ENCODE measurements at places on chromosomes 16 and 17.

DNA sequence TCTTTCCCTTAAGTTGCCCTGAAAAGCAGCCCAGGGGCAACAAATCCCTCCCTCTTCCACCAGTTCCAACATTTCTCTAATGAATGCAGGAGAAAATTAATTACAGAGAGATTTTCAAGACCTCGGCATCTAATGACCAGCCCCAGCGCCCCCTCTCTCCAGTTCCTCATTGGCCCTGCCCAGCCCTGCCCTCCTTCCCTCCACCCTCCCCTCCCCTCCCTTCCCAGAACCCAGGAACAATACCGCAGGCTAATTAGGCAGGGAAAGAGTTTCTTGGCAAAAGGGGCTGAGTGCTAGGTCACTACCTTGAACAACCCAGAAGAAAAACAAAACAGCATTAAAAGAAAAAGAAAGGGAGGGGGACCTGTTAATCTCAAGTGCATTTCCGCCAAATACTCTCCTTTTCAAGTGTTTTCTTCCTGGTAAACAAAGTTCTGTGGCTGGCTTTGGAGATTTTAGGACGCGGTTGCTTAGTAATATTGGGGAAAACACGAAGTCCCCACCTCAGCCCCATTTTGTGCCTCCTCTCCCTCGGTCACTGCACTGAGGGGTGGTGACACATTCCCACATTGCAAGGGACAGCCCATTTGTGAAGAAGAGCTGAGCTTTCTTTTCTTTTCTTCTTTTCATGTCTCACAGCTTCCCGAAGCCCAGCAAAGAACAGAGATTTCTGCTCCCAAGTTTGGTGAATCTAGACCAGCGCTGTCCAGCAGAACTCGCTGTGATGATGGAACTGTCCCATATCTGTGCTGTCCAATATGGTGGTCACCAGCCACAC, 215.4 kb downstream of the SOX9 start:
- DNase-seq = no peak

DNA sequence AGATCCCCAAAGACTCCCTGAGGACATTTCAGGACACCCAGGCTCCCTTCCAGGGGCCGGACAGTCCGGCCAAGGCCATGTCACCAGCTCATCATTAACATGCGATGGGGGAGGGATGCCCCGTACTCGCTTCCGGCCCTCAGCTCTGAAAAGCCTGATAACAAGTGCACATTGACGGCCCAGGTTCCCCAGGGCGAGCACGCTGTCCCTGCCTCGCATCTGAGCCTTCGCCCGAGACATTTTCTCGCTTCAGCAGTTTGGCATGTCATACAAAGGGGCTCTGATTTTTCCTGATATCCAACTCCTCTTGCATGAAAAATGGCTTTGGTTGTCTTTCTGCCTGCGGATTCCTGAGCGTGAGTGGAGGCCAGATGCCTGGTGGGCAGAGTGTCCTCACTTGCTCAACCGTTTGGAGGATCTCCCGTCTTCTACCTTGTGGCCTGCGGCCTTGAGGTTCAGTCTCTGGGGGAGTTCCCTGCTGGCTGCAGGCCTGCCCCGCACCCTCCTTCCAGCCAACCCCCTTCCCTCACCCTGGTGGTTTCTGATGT, 14.1 kb downstream of the CACNG4 start:
- DNase-seq = no peak

DNA sequence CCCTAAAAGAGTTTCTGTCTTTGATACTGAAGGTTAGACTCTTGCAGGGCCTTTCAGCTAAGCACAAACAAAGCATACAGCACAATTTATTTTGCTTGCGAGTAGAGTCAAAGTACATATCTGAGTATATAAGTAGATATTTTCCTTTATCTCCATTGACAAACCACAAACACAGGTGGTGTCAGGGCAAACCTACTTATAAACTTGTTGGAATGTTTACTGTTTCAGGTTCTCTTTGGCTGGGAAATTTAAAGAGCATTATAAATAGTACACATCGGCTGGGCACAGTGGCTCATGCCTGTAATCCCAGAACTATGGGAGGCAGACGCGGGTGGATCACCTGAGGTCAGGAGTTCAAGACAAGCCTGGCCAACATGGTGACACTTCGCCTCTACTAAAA, 442.6 kb upstream of the PSMD7 start:
- no peak for DNase-seq

GRCh38 chr16:1097156-1097555, 1.1 kb upstream of the C1QTNF8 start:
- DNase-seq = no peak

- no peak for DNase-seq
These were observed 346.2 kb upstream of the TBX2 start for GRCh38 chr17:61053469-61053868.

DNA sequence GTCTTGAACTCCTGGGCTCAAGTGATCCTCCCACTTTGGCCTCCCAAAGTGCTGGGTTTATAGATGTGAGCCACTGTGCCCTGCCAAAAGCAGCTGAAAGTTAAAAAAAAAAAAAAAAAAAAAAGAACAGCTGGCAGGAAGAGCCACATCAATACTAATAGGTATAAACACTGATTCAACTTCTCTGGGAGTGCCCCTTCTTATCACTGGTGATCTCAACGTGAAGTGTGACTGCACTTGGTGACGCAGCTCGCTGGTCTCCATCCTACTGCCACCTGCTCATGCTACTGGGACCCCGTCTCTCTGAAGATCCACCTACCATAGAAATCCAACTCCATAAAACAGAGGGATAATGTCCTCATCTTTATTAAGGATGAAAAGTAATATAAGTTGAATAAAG, 40.8 kb downstream of the RNF157 start:
- no peak for DNase-seq

- DNase-seq = peak; percentile 94
These were observed 410 bp upstream of the HOXB5 start for GRCh38 chr17:48593840-48594537.

GRCh38 chr17:38357486-38358123, 6.0 kb downstream of the SOCS7 start:
- DNase-seq = peak; percentile 37

GRCh38 chr17:50035945-50036344, 20.0 kb upstream of the ITGA3 start:
- no peak for DNase-seq

DNA sequence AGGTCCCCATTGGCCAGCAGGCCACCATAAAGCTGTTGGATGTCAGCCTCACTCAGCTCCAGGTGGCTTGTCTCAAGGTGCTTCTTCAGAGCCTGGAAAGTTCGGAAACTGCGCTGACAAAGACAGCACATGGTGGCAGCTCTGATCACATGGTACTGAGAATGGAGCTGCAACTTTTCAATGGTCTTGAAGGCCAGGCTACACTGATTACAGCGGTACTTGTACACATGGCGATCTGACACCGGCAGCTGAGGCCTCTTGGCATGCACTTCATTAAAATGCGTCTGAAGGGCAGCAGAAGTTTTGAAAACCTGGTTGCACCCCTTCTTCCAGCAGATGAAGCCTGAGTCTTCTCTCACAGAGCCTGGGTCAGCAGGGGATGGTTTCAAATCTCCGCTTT, 249.7 kb downstream of the ZFHX3 start:
- no peak for DNase-seq

GRCh38 chr16:2969545-2970521, 685 bp downstream of the PAQR4 start:
- peak; percentile 85 for DNase-seq

DNA sequence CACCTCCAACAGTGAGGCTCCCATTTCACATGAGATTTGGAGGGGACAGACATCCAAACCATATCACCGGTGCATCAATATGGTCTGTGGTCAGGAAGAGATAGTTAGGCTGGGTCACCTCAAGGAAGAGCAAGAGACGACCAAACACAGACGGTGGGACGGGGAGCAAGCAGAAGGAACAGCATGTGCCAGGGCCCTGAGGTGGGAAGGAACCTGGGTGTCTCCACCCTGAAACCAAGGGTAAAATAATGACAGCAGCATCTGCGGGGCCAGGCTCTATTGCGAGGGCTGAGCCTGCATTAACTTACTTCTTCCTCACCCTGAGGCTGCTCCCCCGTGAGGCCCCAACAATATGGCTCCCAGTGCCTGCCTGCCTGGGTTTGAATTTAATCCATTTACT, 8.9 kb upstream of the PRSS21 start:
- DNase-seq = no peak

- DNase-seq = no peak
These were observed 10.9 kb downstream of the RAD51C start for GRCh38 chr17:58703137-58703915.

DNA sequence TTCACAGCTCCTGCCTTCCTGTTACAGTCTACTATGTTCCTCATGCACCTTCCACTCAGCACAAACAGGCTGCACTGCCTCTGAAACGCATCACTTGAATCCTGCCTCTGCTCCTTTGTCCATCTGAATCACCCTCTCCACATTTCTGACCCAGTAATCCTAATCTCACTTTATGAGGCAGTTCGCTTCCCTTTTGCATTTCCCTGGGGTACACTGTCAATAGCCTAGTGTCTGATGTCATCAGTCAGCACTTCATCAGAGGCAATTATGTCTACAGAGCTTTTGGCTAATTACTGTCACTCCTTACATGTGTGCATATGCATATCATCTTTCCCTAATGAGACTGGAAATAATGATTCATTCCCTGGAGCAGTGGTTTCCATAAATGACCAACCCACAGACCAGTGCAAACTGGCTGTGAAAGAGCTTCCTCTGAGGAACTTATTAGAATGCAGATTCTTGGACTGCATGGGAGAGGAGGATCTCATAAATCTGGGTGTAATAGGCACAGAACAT, 23.6 kb downstream of the CA4 start:
- no peak for DNase-seq

GRCh38 chr16:69937465-69937951, 13.6 kb upstream of the CLEC18A start:
- peak; percentile 47 for DNase-seq

DNA sequence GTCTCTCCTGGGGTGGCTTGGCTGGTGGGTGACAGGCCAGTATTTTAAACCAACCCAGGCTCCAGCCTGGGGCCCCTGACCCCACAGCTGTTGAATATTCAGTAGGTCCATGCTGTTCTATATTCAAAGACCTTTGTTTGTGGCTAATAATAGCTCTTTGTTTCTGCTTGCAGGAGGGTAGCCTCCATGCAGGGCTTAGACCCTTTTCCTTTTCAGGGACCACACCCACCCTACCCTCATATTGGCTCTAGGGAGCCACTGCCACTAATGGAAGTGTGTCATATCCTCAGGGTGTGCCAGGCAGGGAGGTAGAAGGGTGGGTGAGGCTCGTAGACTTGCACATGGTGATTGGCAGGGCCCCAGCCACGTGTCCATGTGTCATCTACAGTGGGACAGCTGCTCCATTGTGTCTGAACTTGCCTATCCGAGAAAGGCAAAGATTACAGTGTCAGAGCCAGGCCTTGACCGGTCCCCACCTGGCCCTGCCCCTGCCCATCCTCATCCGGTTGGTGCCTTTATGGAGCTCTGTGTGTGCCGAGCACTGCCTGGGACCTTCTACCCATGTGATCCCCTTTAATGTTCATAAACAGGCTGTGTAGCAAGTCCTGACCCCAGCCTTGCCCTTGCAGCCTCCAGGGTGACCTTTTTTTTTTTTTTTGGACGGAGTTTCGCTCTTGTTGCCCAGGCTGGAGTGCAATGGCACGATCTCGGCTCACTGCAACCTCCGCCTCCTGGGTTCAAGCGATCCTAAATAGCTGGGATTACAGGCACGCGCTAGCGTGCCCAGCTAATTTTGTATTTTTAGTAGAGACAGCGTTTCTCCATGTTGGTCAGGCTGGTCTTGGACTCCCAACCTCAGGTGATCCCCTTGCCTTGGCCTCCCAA, 22.1 kb downstream of the TMC7 start:
- no peak for DNase-seq

DNA sequence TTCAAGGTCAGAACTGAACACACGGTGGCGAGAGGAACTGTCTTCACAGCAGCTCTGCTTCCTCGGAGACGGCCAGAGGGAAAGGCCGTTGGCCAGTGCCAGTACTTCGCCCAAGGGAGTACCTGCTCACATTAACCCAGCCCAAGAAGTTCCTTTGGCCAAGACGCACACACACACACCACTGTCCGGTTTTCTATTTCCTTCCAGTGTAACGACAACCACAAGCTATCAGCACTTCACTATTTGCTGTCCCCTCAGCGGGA, 744 bp upstream of the GGNBP2 start:
- no peak for DNase-seq

GRCh38 chr16:5158494-5158893, 60.9 kb upstream of the EEF2KMT start:
- DNase-seq = no peak

DNA sequence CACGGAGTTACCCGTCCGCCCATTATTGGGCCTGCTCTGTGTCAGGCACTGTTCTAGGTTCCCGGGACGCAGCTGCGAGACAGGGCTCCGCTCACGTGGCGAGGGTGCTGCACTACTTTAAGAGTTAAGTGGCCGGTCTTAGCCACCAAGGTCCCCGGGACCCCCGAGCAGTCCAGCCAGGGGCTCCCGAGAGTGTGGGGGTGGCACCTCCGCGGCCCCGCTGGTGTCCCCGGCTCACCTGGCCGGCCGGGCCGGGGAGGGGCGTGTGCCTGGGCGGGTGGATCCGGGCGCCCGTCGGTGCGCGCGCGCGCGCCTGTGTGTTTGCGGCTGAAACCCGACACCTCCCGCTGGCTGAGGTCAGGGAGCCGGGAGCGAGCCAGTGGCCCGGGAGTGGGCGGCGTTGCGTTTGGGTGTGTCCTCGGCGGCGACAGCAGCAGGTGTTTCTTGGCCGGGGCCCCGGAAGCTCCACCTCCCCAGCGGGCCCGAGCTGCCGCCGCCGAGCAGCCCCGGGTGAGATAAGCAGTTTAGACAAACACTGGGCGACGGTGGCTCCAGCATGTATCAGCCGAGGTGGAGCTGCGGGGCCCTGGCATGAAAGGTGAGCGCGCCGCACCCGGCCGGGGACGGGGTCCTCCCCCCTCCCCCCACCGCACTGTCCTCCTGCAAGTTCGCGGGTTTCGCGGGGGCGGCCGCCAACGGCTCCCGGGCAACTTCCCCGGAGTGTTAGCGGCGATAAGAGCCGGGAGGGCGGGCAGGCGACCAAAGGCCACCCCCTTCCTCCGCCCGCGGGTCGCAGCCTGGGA, at the start of gene GSE1:
Gene GSE1 (plus strand): TSS at position 522 of the 803 bp plus-strand sequence. CDS start 70 bp downstream, at position 592.
- DNase-seq = peak; percentile 84

- no peak for DNase-seq
These were observed 16.7 kb downstream of the ZBTB4 start for GRCh38 chr17:7462474-7463371.

GRCh38 chr16:85798901-85799496, 345 bp downstream of the EMC8 start:
- DNase-seq = peak; percentile 74

GRCh38 chr17:9218911-9219310, 197.6 kb downstream of the NTN1 start:
- no peak for DNase-seq

All from D341Med (cell line).